ENCODE measurements at places on chromosomes 7 and 10.

GRCh38 chr7:44980393-44981034 is 1.7 kb upstream of the MYO1G start:
- DNase-seq = no peak

- no peak for DNase-seq
Measured at GRCh38 chr7:101216860-101217387, 457 bp downstream of the PLOD3 start.

DNA sequence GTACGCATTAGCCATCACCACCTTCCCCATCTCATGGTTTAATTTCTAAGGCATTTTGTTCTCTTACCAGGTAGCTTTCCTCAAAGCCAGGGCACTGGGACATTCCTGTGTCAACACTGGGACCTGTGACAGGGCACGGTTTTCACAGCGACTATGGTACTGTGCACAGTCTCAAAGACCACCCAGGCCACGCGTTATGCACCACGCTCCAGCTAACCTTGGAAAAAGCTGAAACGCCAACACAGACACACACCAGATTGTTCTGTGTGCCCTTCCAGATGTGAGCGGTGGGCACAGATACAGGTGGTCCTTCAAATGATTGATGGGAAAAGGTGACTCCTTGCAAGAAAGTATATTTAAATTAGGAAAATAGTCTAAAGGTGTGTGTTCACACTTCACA is 337.3 kb downstream of the WDR37 start:
- no peak for DNase-seq

DNA sequence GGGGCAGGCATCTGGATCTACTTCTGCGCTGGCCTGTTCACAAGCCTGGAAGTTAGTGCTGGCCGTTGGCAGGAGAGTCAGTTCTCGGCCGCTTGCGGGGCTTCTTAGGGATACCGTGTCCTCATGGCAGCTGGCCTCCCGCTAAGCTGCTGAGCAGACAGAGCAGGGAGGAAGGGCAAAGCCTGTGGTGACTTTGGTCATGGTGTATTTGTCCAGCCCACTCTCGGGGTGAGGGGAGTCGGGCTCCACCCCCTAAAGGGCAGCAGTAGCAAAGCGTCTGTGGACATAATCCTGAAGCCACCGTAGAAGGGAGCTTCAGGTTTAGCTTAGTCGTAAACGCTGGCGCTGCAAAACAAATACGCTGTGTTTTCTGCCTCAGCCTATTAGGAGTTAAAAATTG is 12.2 kb downstream of the UBE3C start:
- no peak for DNase-seq

DNA sequence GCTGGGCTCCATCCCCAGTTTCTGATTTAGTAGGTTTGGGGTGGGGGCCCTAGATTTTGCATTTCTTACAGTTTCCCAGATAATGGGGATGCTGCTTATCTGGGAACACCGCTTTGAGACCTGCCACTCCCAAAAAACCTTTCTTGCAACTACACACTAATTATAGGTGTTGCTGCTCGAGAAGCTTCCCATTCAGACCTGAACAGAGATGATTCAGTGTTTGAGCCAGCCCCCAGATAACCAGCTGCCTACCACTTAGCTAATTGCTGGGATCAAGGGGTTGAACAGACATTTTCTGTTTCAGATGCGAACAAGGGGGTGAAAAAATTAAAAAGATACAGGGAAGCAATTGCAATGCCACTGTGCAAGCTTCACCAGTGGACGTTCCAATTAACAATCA is 448.5 kb downstream of the KCNMA1 start:
- DNase-seq = no peak

GRCh38 chr10:63217120-63217605 is 84.0 kb downstream of the NRBF2 start:
- no peak for DNase-seq
